ENCODE measurements at places on chromosomes 2 and 18.

GRCh38 chr2:153433403-153433802 lies 45.2 kb downstream of the RPRM start:
- DNase-seq, result no peak

DNA sequence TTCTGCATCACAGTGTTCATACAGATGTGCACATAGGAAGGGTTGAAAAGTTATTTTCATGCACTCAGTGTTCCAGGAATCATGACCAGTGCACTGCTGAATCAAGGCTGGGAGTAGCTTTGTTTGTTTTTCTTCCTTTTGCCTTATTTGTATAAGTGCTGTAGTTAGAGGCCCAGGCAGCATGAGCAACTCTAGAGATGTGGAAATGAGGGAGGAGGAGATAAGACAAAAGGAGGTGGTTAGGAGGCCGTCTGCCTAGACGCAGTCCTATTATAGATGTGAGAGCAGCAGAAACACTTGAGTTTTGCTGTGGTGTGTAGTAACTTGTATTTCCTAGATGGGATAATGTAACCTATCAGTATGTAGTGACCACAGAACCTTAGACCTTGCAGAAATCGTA lies 264.3 kb upstream of the RASGRP3 start:
- DNase-seq, result no peak

GRCh38 chr2:15554525-15555218 lies 6.5 kb downstream of the NBAS start:
- DNase-seq, result no peak

- DNase-seq, result no peak
These were observed 50.0 kb downstream of the ASAP2 start for GRCh38 chr2:9256570-9257043.

DNA sequence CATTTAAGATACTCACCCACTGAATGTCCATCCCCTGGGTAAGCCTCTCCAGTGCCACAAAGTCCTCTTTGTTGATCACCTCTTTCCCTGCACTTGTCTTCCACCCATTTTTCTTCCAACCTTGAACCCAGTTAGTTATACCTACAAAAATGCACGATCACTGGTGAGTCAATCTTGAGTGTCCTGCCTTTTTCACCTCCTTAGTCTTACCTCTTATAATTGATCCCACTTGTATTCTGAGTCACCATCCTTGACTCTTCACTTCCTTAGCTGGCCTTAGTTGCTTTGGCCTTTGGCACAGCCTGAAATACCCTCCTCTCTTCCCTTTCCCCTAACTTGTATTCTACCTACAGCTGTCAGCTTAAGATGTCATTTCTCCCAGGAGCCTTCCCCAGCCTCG lies 10.2 kb downstream of the RNASEH1 start:
- DNase-seq, result no peak

GRCh38 chr2:176174824-176175708 lies 13.4 kb upstream of the HOXD1 start:
- no peak for DNase-seq

- no peak for DNase-seq
These were observed 2.8 kb upstream of the DIPK1C start for GRCh38 chr18:74459889-74460288.

- no peak for DNase-seq
These were observed 264.1 kb upstream of the THUMPD2 start for GRCh38 chr2:40043191-40043590.

GRCh38 chr18:74255131-74255616 lies 36.6 kb downstream of the CYB5A start:
- no peak for DNase-seq

DNA sequence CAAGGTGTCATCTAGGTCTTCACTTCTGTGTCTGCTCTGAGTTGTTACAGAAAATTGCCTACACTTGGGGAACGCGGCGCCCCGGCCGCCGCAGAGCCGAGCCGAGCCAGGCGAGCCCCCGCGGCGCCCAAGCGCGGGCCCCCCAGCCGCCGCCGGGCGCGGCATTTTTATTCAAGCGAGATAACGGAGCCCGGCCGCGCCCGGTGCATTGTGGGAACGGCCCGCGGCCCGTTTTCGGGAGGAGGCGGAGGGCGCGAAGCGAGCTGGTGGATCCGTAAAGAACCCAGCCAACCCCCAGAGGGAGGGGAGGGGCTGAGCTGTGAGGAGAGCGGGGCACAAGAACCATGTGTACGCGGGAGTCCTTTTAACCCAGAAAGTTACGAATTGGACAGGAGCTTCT lies 191.8 kb downstream of the FTCDNL1 start:
- no peak for DNase-seq

- DNase-seq, result no peak
These were observed 61.3 kb downstream of the MCFD2 start for GRCh38 chr2:46854260-46854659.

DNA sequence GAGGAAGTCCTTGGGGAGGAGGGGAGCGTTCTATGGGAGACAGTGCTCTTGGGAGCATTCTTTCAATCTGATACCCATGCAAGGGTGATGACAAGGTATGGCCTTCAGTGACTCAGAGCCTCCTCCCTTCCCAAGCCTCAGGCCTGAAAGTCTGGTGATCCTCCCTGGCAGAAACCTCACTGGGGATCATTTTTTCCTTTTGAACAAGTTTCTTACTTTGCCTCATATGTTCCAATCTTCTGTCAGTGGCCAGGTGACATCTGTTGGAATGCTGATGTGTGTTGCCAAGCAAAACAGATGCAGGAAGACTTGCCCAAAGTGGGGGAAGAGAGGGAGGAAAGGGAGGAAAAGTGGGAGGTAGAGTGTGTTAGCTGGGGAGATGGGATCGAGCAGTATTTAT lies 224.8 kb downstream of the NEDD4L start:
- no peak for DNase-seq

DNA sequence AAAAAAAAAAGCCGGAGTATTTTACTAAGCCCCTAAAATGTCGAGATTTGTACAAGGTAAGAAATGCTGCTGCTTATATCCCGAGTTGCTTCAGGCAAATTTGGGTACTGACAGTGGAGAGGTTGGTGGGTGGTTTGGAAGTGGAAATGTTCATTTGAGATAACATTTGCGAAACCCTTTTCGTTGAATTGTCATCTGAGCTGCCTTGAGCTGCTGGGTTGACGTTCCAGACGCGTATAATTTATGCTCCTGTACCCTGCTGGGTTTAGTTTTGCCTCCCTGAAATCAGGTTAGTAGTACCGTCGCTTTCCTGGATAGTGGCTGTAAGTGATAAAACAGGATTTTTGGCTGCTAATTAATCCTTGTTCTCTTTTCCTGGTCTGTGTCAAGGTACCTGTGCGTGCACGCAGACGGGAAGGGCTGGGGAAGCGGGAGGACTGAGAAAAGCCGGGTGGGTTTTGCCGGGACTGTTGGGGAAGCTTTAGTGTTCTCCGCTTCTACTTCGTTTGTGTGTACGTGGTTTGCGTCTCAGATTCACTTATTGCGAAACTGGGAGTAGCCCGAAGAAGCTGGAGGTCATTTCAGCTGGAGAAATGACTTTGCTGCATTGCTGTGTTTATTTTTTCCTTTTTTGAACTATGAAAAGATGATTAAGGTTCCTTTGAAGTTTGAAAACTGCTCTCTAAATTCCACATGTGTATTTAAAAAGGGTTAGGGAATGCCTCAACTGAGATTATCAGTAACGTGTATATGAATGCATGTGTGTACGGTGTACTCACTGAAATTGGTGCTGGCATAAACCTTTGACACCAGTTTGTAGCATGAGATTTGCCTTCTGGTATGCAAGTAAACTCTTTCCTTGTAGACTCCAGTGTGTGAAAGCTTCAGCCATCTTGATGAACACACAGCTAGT lies 709 bp downstream of the UGP2 start:
- no peak for DNase-seq

GRCh38 chr18:38420611-38421010 lies 855.0 kb upstream of the CELF4 start:
- DNase-seq, result no peak

GRCh38 chr2:120722568-120723421 lies 12.9 kb upstream of the GLI2 start:
- DNase-seq, result no peak

DNA sequence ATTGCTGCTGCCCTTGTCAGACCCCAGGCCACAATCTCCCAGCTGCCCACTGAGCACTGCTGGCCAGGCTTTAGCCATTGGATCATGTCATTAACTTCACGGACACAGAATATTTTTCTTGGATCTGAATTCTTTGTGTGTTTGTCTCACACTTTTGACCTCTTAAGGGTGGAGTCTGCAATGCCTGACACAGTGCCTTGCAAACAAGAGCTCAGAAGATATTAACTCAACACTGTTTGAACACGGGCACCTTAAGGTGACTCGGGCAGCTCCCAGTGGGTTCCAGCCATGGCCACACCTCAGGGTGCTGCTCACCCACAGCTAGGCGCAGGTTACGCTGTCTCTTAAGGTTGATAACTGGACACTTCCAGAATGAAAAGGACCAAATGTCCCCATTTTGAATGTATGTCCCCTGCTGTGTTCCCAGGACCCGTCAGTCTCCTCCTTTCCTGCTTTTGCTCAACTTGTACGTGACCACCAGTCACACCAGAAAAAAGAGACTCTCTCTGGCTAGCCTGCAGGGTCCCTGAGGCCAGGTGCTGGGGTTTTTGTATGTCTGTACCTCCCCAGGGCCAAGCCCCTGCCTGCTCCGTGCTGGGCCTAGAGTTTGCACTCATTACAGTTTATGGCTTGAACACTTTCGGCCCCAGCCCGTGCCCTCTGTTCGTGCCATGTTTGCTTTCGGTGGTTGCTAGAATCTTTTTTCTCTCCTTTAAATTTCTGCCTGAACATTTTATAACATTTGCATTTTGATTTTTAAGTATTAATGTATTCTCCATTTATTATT lies 33.4 kb upstream of the TMEM131 start:
- no peak for DNase-seq

- DNase-seq, result no peak
These were observed 428.9 kb upstream of the NETO1 start for GRCh38 chr18:73296686-73297085.

DNA sequence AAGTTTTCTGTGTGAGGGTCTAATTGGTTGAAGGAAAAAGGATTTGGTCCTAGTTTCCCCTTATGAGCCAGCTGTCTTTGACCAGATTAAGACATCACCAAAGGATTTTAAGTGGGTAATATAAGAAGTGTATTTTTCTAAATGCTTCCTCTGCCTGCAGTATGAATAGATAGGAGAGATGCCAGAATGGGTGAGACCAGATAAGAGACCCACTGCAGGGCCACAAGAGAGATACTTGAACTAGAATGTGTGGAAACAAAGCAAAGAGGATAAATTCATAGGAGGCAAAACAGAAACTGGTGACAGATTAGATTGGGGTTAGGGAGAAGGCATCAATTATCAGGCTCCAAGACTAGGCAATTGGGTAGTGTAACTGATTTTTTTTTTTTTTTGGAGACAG lies 1.1 kb upstream of the HDHD2 start:
- no peak for DNase-seq

DNA sequence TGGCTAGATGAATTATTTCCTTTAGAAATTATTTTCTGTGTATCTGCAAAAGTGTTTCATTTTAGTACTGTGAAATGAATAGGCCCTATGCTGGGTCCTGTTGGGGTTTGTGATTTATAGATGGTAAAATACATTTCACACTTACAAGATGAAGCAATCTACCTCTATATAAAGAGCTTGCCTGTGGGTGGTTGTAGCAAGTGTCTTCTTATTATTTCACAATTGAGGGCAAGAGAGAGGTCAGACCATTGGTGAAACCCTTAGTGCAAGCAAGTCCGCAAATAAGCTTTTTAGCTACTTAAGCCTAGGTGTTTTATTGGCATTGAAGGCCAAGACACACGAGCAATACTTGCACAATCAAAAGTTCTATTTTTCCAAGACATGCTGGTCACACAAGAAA lies 153.1 kb downstream of the FMNL2 start:
- DNase-seq, result no peak

DNA sequence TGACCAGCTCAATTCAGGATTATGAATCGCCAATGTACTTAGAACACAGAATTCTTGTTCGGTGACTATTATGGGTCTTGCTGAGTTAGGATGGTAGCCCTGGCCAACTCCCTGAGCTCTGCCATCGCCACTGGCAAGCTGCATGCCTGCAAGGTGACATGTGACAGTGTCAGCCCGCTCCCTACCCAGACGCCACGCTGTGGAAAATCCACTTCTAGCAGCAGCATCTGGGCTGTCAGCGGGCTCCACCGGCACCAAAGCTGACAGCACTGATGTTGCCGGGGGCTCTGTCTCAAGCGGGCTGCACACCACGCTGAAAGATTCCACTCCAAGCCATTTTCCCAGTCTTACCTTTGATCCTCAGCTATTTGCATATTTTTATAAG lies 100.7 kb downstream of the MYT1L start:
- DNase-seq, result no peak

GRCh38 chr2:129233751-129234406 lies 745.6 kb upstream of the RAB6C start:
- DNase-seq, result no peak

DNA sequence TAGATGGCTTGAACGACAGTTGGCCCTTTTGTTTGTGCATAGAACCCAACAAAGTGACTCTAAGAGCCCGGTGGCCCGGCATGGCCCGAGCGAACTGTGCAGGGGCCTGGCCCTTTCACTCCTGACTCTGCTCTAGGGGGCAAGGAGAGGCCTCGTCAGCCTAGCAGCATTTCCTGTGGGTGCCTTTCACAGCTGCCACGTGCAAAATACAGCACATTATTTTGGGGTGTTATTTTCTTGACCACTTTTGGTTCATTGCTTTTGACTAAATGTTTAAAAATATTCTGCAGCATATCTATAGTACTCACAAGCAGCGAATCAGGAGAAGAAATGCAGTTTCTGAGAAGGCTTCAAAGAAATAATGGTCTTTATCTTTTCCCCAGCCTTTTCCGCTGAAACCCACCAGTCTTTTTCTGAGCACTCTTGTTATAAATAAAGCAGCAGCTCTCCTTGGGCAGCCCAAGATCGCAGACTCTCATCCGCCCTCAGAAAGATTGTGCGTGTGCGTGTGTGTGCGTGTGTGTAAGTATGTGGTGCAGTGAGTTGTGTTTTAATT lies 31.3 kb downstream of the DGKD start:
- DNase-seq, result no peak

DNA sequence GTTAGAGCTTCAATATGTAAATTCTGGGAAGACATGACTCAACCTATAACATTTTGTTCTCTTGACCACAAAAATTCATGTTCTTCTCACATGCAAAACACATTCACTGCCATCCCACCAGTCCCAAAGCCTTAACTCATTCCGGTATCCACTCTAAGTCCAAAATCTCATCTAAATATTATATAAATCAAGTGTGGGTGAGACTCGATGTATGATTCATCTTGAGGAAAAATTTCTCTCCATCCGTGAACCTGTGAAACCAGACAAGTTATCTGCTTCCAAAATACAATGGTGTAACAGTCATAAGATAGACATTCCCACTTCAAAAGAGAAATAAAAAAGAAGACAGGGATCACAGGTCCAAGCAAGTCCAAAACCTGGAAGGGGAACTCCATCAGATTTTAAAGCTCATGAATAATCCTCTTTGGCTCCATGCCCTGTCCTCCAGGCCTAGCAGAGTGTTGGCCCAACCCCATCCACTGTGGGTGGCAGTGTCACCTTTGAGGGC lies 101.3 kb downstream of the RAD51AP2 start:
- no peak for DNase-seq

Data from central memory CD4-positive, alpha-beta T cell (primary cell).